HT1080 (cell line): ENCODE measurements at places on chromosomes 1 and 21.

DNA sequence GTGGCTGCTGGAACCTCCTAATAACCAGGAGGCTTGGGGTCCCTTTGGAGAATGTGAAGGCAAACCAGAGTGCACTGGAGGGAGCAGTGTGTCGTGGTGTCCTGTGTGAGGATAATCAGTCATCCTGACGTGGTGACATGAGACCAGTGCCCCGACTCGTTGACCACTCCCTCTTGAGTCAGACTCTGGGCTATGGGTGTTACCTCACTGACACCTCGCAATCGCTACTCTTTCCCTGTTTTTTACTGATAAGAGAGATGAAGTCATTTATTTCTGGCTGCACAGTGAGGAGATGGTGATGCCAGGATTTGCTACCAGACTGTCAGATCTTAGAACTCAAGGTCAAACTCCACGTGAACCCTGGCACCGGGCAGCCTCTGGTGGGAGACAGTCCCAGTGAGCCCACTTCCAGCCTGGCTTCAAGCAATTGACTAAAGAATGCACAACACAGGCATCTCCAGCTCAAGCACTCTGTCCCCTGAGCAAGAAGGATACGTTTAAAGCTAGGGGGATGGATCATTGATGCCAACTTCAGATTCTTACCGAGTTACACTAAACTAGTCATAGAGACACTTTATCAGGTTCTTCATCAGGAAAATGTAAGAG lies 30.3 kb downstream of the UBASH3A start:
- DNase-seq = no peak

DNA sequence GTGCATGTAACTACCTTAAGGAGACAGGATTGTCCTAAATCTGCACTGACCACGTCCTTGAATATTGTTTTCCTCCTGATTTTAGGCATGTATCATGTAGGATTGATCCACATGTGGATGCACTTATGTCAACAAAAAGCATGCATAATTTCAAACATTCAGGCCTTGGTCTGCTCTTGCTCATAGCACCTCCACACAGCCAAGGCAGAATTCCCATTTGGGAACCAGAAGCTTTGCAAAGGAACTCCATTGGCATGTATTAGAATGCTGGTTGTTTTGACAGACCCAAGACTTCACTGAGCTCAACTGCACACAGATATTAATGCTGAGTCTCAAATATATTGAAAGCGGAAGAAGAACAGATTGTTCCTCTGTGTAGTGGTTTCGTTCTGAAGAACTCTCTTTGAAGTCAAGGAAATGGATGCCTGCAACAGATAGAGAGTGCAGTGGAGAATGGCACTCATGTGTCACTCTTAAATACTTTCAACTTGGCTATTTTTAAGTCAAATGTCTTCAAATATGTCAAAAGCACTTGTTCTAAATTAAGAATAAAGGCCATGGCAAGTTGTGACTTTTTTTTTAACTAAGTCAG lies 387.6 kb downstream of the LTN1 start:
- no peak for DNase-seq

DNA sequence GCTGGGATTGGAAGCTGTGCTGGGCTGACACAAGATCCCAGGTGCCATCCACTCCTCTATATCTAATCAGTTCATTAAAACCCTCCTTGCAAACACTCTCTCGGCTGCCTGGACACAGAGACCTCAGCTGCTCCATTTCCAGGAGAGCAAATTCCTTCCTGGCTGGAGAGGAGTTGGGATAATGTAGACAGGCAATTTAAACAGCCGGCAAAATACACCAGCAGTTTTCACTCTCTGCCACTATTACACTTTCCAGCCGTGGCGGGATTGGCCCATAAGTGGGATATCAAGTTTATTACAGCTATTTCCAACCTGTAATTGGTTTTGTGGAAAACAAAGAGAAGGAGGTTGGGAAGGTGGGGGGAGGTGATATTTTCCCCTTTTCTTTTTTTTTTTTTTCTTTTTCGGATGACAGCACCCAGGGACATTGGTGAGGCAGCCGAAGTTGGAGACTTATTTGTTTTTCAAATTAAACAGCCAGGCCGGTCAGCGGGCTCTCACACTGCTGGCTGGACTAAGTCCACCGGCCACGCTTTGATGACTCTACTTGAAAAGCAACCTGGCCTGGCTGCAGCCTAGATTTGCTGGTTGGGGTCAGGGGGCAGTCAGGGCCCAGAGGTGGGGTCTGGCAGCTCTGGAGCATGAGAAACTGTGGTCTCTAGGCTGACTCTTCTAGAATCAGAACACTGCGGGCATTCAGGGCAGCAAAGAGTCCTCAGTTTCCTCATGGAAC lies 177.4 kb downstream of the IGSF21 start:
- no peak for DNase-seq

GRCh38 chr1:237054313-237054712 lies 12.3 kb downstream of the RYR2 start:
- DNase-seq = no peak

GRCh38 chr1:162187687-162188276 lies 118.3 kb downstream of the NOS1AP start:
- peak; percentile 44 for DNase-seq

- no peak for DNase-seq
Observed at GRCh38 chr1:201945863-201946223, 505 bp downstream of the LMOD1 start.

DNA sequence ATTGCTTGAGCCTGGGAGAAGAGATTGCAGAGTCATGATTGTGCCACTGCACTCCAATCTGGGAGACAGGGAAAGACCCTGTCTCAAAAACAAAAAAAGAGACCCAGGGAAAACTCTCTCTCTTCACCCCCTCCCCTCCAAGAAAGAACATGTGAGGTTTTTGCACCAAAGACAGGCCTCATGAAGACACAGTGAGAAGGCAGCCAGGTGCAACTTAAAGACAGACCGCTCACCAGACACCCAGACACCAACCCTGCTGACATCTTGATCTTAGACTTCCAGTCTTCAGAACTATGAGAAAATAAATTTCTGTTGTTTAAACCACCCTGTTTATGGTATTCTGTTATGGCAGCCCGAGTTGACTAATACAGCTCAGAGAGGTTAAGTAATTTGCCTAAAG lies 13.3 kb upstream of the LRRC8D start:
- no peak for DNase-seq

DNA sequence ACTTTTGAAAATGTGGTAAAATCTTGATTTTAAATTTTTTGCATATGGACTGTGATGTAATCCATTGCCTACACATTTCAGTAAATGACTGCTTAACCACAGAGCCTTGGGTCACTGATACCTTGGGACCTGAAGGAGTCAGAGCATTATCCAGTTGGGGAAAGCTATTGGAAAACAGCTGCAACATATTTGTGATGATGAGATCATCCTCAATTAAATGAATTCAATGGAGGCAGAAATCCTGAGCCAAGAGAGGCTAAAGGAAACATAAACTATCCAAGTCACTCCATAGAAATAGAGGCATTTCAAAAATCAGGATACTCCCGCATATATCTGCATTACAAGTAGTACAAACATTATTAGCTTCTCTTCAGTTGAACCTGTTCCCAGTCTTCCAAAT lies 99.8 kb upstream of the PRMT6 start:
- no peak for DNase-seq

GRCh38 chr21:31064803-31065202 lies 26.5 kb upstream of the KRTAP19-8 start:
- no peak for DNase-seq

DNA sequence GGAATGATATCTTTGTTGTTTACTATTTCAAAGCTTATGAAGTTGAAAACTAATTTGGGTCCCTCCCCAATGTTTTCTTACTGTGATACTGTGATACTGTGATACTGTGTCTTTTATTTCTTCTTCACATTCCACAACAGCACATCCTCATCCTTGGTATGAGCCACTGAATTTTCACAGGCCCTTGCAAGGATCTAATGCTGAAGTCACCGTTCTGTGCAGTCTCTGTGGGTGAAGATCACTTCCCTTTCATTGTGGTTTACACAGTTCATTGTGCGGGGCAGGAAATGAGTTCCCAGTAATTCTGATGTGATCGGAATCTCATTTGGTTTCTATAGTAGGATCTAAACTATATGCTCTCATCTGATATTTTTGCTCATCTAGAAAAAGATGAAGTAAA lies 32.1 kb upstream of the PAXBP1 start:
- peak; percentile 68 for DNase-seq

DNA sequence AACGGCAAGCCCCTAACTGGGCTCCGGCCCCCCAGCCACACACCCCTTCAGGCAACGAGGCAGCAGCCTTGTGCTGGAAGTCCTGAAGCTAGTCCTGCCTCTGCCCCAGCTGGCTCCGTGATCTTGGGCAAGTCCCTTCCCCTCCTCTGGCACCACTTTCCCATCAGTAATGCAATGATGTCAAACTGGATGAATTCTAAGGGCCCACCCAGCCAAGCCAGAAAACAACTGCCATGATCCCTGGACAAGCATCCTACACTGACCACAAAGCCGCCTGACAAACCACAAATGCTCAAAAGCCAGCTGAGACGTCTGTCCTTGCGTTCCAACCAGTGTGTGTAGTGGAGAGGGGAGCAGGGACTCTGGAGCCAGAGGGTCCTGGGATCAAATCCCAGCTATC lies 26.8 kb downstream of the IFFO2 start:
- DNase-seq = peak; percentile 45

- DNase-seq = peak; percentile 51
Observed at GRCh38 chr1:37250371-37250770, 216.1 kb upstream of the GRIK3 start.

DNA sequence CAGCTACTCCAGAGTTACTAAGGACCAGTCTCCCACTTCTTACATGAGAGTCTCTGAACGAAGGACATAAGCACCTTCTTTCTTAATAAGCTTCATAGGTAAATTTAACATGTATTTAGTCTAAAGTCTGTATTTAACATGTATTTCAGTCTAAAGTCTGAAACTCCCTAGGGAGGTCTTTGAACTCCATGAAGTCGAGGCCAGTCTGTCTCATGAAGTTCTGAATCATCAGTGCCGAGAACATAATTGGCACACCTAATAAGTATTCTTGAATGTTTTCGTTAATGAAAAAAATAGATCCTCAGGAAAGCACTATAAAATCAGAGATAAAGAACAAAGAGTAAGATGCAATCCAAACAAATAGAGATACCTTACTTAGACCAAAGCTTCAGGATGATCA lies 945.5 kb downstream of the TTLL7 start:
- DNase-seq = no peak

GRCh38 chr1:194830387-194830786 lies 1644.0 kb upstream of the B3GALT2 start:
- no peak for DNase-seq
